NCI-H187 treated with DMSO at 0.1 percent for 48 hours (cell line): ENCODE measurements at places on chromosomes 12 and 14.

DNA sequence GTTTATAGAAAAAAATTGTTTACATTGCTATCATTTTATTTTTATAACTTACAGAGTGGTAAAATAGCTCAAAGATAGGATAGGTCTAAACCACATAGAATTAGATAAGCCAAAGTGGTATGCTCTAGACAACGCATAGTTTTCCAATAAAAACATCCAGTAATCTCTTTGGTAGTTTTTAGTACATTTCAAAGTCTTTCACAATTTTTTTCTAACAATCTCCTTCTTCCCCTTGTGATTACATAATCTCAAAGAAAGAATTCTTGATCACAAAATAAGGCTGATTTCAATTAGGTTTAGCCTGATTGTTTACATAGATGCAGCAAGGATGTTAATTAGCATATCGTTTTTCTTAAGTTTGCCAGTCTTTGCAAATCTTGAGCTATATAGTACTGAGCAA, 460.0 kb downstream of the FUT8 start:
- no peak for DNase-seq

DNA sequence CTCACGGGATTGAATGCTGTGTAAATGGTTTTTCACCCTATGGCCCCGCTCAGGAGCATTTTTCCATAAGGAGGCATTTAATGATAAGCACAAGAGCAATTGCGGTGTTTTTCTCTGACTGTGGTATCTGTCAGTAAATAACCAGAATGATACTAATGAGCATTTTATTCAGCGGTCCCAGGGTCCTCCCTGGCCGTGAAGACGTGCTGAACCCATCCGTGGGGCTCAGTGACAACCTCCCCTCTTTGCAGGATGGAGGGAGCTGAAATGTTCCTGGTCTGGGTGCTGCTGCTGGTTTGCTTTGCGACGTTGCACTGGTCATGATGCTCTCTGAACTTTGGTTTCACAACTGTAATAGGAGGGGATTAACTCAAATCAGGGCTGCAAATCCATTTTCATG, 625.6 kb downstream of the AACS start:
- no peak for DNase-seq

- DNase-seq: no peak
Measured at GRCh38 chr12:51395283-51396230, 4.4 kb upstream of the GALNT6 start.

- no peak for DNase-seq
Measured at GRCh38 chr12:6963791-6964413, 6.6 kb downstream of the PHB2 start.

DNA sequence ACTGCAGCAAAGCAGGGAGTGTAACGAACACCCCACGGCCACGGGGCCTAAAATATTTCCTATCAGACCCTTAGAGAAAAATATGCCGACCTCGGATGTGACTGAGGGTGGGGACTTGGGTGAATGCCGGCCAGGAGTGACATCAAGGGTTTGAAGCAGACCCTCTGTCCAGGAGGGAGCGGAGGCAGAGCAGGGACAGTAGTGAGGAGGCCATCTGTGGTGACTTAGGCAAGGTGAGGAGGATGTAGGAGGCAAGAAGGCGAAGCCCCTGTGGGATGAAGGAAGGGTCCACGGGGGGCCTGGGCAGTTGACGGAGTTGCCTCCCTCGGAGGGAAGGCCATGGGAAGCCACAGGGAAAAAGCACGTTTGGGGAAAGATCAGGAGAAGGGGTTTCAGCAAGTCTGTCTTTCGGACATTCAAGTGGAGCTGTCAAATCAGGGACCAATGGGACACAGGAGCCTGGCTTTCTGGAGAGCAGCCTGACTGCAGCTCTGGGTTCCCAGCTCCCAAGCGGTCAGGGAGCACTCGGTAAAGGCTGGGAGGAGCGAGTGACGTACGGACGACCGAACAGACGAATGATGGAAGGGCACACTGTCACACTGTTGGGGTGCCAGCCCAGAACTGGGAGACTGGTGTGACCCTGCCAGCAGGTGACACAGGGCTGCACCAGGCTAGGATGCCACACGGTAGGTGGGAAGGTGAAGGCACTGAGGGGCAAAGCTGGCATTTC, 74.3 kb downstream of the MOK start:
- no peak for DNase-seq
